Natural killer cell treated with Interleukin-12 subunit alpha and Interleukin-12 subunit beta and Interleukin-15 and Interleukin-18, amount 100 ng/mL, for 72 hours (primary cell): ENCODE measurements at places on chromosomes 1 and 21. TPM values are rescaled to one million over a fixed set of nuclear protein-coding genes. Genes with fewer than 3 reads are reported as not detected.

DNA sequence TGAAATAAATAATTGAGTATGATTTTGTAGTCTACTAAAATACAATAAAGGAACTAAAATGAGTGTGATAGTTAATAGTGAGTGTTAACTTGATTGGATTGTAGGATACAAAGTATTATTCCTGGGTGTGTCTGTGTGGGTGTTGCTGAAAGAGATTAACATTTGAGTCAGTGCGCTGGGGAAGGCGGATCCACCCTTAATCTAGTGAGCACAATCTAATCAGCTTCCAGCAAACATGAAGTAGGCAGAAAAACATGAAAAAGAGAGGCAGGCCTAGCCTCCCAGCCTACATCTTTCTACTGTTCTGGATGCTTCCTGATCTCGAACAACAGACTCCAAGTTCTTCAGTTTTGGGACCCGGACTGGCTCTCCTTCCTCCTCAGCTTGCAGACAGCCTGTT is 1716.6 kb downstream of the MRPL39 start:
- no peak for DNase-seq

DNA sequence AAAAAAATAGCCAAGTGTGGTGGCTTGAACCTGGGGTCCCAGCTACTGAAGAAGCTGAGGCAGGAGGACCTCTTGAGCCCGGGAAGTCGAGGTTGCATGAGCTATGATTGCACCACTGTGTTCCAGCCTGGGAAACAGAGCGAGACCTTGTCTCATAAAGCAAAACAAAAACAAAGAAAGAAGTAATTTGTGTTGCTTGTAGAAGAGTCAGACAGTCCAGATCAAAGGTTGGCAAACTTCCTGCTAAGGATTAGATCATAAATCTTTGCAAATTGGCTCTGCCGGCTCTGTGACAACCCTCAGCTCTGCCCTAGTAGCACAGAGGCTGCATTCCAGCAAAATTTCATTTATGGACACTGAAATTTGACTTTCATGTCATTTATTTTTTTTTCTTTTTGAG is 19.0 kb upstream of the MFN2 start:
- no peak for DNase-seq

Gene MAN1C1
- total RNA-seq: 2.5 TPM

DNA sequence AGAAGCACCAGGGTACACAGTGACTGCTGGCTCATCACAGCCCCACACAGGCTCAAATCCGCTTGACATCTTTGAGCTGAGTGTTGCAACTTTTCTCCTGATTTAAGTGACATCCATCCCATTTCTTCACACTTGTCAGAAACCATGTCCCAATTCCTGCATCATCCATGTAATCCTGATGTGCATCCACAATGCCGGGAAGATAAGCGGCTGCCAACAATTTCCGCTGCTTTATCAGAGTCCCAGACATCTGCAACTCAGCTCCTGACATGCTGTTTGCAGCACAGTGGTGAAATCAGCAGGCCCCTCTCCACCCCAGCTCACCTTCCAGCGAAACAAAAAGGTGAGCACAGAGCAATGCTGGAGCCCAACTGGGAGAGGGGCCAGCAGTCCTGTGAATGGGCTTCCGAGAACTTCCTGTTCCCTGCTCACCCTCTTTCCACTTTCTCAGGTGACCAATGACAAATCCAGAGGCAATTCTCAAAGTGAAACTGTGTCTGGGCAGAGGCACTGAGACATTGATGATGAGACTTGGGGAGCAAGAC is 581.0 kb downstream of the AJAP1 start:
- no peak for DNase-seq

Gene ZZZ3
- 61.1 TPM for total RNA-seq
